ENCODE measurements at places on chromosomes 4 and X. TPM values are rescaled to one million over a fixed set of nuclear protein-coding genes. Genes with fewer than 3 reads are reported as not detected.

CXCL5 gene
- 9.6 TPM for total RNA-seq

CHST7 gene
- total RNA-seq = 24.7 TPM

PARM1 gene
- total RNA-seq = 1.0 TPM

HMX1 gene
- total RNA-seq = not detected

ZMAT1 gene
- 10.2 TPM for total RNA-seq

OTUD4 gene
- 77.1 TPM for total RNA-seq

EVC gene
- total RNA-seq = 0.52 TPM

RTL9 gene
- total RNA-seq = not detected

MAPK10 gene
- total RNA-seq = 0.52 TPM

MAML3 gene
- 4.4 TPM for total RNA-seq

TMLHE gene
- total RNA-seq = 13.1 TPM

TREX2 gene
- 1.2 TPM for total RNA-seq

All from mononuclear cell (primary cell).